Fibroblast of lung (primary cell): ENCODE measurements at places on chromosomes 7 and 10.

- DNase-seq = peak; percentile 80
Measured at GRCh38 chr10:29860166-29860565, 199.2 kb downstream of the JCAD start.

- DNase-seq = peak; percentile 66
Measured at GRCh38 chr7:78472519-78472918, 673.9 kb downstream of the PHTF2 start.

GRCh38 chr10:94571528-94571927 is 25.9 kb downstream of the HELLS start:
- peak; percentile 52 for DNase-seq

DNA sequence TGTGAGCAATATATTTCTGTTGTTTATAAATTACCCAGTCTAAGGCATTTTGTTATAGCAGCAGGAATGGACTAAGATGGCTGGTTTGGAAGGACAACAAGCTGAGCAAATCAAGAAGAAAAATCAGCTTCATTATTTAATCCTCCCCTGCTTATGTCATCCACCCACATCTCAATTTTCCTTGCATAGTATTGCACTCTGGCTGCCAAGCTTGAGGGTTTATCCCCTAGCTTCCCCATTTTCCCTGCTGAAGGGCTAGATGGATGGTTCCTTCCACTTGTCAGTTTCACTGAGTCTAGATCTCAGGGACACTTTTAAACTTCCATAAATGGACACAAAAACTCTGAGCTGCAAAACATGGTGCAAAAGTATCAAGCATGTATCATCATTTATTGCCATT is 75.2 kb upstream of the LAMB4 start:
- no peak for DNase-seq

GRCh38 chr10:111087331-111087756 is 10.5 kb downstream of the ADRA2A start:
- DNase-seq = no peak

GRCh38 chr7:7799138-7799537 is 80.7 kb upstream of the RPA3 start:
- peak; percentile 18 for DNase-seq

- DNase-seq = no peak
Measured at GRCh38 chr7:132244903-132245480, 331.3 kb downstream of the PLXNA4 start.

DNA sequence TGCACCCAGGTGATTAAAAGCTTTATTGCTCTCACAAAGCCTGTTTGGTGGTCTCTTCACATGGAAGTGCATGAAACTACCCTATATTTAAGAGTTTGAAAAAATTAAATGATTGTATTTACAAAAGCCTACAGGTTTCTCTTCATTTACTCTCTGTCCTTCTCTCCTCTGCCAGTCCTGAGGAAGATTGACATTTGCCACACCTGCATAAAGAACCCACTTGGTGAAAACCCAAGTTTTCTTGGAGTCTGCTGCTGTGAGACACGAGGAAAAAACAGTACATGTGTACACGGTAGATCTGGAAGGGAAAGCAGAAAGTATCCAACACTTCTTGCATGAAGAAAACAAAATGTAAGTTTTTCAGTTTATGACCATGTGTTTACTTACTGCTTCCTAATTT is 994.4 kb upstream of the POT1 start:
- DNase-seq = no peak

- no peak for DNase-seq
Measured at GRCh38 chr7:50274361-50274760, 30.2 kb upstream of the IKZF1 start.

DNA sequence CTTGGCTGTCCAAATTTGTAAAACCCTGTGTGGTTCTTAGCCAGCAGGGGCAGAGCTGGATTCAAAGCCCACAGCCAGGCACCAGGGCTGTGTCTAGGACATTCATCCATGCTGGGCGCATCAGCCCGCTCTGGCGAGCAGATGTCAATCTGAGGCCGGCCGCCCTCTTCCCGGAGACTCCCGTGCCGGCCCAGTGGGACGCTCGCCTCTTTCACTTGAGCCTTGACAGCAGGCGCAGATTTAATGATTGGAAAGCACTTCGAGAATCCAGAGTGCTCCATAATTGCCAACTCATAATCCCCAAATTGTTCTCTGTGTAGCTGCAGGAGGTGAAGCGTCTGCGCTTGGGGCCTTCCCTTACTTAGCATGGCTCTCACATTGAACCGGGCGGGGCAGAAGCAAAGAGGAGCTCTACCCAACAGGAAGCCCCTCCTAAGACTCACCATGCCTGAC is 36.7 kb downstream of the SLIT1 start:
- DNase-seq = no peak

GRCh38 chr7:115632636-115633035 is 397.9 kb downstream of the TFEC start:
- no peak for DNase-seq

DNA sequence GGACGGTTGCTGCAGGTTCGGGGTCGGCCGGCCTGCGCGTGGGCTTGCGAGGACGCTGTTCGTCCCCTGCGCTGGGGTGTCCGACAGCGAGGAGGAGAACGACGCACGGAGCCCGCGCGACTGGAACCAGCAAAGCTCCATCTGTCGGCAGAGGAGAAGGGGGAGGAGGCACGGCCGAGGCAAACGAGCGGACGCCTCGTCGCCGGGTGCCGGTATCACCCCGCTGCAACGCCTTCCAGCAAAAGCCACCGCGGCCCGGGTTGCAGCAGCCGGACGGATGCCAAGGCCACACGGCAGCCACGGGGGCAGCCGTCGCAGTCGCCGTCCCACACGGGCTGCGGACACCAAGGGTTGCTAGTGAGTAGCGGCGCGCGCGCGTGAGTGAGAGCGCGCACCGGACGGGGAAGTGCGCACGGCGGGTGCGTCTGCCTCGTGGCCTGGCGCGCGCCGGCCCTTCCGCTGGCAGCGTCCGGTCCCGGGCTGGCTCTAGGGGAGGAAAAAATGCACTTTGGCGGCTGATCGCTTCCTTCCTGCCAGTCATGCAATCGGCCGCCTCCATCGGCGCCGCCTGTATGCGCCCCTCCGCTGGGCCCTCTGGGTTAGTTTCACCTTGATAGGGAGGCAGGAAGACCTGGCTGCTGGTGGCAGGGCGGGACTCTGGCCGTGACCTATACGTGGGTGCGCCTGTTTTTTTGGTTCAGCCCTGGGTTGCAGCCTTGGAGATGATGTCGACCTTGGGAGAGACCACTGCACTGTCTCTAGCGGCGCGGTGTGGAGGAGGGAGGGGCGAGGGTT is 434 bp downstream of the STAMBPL1 start:
- peak; percentile 83 for DNase-seq

DNA sequence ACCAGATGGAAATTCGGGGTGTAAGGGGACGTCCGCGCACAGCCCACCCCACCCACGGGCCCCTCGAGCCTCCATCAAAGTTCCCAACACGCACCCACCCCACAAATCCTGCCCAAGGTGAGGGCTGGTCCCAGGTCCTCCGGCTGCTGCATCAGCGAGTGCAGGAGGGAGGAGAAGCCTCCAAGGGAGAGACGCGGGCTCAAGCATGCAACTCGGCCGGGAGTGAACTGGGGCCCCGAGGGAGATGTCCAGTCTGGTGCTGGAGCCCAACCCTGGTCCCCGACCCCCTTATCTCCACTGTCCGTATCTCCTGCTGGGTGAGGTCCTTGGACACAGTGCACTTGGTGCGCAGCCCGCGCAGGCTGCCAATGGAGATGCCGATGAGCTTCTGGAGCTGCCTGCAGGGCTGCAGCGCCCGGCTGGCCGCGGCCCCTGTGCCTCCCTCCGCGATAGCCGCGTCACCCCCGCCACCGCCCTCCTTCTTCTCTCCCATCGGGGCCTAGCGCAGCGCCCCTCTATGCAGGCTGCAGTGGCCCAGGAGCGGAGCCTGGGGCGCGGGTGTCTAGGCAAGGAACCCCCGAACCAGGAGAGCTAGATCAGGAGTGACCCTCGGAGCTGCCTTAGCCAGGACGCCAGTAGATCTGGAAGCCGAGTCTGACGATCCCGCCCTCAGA is 489.2 kb downstream of the ZNF33B start:
- DNase-seq = no peak

GRCh38 chr10:78759456-78760120 is 309.2 kb upstream of the ZMIZ1 start:
- no peak for DNase-seq

DNA sequence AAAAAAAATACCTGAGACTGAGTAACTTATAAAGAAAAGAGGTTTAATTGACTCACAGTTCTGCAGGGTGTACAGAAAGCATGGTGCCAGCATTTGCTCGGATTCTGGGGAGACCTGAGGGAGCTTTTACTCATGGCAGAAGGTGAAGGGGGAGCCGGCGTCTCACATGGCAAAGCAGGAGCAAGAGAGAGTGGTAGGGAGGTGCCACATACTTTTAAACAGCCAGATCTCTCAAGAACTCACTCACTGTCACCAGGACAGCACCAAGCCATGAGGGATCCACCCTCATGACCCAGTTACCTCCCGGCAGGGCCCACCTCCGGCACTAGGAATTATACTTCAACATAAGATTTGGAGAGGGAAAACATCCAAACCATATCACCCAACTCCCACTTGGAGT is 25.8 kb downstream of the MSRB2 start:
- no peak for DNase-seq

GRCh38 chr10:75733135-75733890 is 301.9 kb downstream of the LRMDA start:
- DNase-seq = no peak

DNA sequence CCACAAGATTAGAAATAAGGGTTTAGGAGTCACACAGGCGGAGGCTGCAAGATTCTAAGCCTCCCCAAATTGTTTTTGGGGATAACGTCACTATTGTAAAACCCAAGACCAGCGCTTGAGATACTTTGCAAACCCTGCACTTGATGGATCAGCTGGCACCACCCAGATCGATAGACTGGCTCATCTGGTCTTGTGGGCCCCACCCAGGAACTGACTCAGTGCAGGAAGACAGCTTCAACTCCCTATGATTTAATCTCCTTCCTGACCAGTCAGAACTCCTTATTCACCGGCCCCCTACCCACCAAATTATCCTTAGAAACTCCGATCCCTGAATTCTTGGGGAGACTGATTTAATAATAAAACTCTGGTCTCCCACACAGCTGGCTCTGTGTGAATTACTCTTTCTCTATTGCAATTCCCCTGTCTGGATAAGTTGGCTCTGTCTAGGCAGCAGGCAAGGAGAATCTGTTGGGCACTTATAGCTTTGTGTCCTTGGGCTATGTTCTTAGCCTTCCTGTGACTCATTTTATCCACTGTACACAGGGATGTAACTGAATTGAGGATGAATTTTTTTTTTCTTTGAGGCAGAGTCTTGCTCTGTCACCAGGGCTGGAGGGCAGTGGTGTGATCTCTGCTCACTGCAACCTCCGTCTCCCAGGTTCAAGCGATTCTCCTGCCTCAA is 64.4 kb upstream of the CARD11 start:
- peak; percentile 10 for DNase-seq

GRCh38 chr7:137882806-137883205 is 36.0 kb upstream of the DGKI start:
- peak; percentile 80 for DNase-seq

- DNase-seq = no peak
Measured at GRCh38 chr7:137977173-137977572, 24.7 kb downstream of the CREB3L2 start.

- no peak for DNase-seq
Measured at GRCh38 chr7:32569388-32570289, 74.3 kb downstream of the AVL9 start.

DNA sequence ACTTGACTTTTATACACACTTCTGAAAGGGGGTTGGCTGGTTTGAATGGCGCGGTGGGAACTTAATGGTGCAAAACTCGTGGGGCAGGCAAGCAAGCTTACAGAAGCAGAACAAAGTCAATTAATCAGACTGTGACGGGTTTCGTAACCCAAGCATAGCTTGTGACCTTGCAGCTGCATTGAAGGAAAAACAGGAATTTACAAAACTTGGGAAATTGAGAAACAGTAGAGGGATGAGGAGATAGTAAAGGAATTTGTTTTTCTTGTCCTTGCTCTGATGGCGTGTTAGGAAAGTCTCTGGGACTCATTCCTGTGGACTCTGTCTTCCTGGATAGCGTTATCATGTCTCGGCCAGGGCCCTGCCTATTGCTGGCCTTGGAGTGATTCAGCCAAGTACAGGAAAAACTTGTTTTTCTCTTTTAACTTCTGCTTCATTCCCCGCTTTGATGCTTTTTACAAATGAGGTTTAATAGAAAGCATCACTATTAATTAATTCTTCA is 220.0 kb upstream of the KCND2 start:
- peak; percentile 100 for DNase-seq

- peak; percentile 13 for DNase-seq
Measured at GRCh38 chr7:131302876-131303707, 24.6 kb upstream of the MKLN1 start.

DNA sequence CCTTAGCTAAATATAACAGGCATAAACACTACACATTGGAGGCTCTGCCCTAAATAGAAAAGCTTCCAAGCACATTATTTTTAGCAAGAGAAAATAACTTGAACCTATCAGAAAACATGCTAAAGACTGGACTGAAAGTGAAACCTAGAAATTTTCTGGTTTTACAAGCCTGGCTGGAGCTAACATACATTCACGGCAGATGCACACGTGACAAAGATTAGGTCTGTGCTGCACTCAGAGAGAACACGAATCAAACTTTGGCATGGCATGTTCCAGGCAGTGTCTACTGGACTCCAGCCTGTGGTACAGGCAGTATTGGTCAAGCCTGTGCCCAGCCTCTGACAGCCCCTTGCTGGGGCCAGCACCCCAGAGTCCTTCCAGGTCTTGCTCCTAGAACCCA is 94.1 kb upstream of the PCBD1 start:
- DNase-seq = no peak

DNA sequence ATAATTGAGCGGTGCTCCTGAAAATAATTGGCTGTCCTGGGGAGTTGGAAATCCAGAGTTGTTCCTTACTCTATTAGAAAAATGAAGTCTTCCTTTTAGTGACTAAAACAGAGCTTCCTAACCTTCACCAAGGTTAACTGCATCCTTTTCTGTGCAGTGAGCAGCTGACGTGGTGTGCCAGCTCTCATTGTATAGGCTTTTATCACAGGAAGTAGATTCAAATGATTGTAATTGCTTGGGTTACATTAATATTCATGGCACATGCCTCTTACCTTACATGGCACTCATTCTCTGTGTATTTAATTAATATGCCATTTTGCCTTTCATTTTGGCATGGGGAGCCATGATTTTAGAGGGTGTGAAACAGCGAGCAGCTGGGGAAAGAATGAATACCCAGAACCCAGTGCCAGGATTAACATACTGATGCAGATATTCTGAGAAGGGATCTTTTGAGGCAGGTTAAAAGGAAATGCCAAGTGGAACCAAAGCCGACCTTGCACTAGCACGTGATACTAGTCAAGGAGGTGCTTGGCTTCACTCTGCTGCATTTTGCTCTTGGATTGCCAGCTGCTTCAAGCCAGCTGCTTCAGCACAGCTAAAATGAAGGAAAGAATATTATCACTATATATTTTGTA is 115.3 kb downstream of the ST7 start:
- no peak for DNase-seq
